Caki2 (cell line): ENCODE measurements at places on chromosomes 1 and 21.
A peak's percentile ranks its signal among the peaks of the same experiment; 100 is the strongest.

DNA sequence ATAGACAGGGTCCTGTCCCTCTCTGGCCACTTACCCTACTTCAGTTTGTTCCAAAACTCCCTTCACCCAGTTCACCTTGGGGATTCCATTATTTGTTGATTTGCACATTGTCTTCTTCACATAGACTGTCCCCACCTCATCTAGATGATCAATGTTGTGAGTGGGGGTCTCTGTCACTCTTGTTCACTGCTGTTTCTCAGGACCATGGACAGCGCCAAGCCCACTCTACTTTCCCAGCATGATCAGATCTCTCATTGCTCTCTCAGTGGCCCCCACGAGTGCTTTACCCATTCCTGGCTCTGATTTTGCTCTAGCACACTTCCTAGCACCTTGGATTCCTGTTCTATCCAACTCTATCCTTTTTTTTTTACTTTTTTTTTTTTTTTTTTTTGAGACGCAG lies 45.4 kb upstream of the IGSF21 start:
- no peak for DNase-seq

GRCh38 chr21:37915497-37915911 lies 753 bp downstream of the KCNJ6 start:
- DNase-seq, result no peak

- no peak for DNase-seq
Measured at GRCh38 chr1:18319099-18319498, 161.6 kb upstream of the KLHDC7A start.

DNA sequence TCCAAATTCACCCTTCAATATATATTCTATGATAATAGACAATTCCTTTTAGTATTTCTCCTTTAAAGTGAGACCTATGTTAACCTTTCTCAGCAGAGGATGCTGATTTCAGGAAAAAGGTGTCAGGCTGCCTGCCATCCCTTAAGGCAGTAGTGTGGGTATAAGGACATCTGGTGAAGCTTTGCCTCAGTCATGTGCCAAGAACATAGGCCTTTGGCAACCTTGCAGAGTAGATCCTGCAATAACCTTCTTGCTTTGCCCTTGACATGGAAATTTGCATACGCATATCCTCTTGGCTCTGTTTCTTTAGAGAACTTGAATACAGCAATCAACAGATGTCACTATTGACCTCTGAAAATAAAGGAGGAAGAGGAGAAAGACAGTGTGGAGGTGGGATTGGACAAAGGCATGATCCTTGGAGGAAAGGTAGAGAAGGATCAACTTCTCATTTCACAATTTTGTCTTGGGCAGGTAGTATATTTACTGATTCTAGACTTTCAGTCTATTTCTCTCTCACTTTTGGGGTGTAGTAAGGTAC lies 21.1 kb upstream of the ZRANB2 start:
- no peak for DNase-seq

GRCh38 chr1:200290010-200290685 lies 119.7 kb downstream of the ZNF281 start:
- DNase-seq, result no peak

DNA sequence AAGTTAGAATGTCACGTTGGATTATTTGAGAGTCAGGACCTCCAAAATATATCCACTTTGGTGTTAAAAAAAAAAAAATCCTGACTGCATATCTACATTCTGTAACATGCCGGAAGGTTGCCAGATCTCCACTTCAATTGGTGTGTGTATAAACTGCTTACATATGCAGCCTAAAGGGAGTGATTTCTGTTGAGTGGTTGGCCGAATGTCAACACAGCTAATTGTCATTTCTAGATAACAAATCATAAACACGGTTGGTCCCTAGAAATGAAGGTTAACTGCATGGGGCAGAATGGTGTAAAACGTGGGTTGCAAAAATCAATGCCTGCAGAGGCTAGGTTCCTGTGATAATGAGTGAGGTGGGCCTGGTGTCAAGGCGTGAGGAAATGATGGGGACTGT lies 15.0 kb upstream of the ROR1 start:
- no peak for DNase-seq

GRCh38 chr1:61079898-61080336 lies 2.4 kb upstream of the NFIA start:
- peak; percentile 80 for DNase-seq
